Natural killer cell treated with Interleukin-12 subunit alpha and Interleukin-12 subunit beta and Interleukin-15 and Interleukin-18, amount 100 ng/mL, for 72 hours (primary cell): ENCODE measurements at places on chromosomes 4 and X. TPM values are rescaled to one million over a fixed set of nuclear protein-coding genes. Genes with fewer than 3 reads are reported as not detected.

DNA sequence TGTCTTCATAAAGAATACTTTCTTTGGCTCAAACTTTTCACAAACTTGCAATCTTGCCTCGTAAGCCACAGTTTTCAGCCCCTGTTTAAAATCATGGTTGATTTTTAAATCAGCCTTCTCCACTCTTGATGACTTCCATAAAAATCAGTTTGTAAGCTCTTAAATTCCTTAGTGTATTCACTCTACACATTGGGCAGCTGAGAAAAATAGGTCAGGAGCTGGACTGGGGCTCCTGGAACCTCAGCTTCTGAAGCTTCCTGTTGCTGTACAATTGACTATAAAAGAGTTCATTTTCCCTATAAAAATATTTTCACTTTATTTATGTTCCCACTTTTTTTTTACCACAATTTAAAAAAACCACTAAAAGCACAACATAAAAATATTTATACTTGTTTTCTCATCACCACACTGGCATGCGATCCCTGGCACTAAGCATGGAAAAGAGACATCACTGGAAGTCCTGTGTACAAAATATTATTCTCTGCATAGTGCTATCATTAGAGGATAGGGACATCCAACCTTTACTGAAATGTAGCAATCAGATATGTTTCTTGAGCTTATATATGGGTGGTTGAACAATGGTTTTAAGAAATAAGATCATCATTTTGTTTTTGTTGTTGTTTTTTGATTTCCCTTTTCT is 345.7 kb downstream of the FBXO8 start:
- no peak for DNase-seq

DNA sequence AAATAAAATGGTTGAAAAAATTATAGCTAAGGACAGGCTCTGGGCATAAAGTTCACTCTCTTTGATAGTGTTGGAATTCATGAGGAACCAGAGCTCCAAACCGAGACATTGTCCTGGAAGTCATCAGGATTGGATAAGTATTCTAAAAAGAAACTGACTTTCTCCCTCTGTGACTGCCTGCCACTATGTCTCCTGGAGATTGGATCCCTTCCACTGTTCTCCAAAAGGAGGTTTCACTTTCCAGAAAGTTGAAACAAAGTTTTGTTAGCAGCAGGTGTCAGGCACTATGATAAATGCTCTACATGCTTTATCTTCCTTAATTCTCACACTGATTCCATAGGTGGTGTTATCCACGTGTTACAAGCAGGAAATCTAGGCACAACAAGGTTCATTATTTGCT is 16.8 kb downstream of the BANK1 start:
- no peak for DNase-seq

DNA sequence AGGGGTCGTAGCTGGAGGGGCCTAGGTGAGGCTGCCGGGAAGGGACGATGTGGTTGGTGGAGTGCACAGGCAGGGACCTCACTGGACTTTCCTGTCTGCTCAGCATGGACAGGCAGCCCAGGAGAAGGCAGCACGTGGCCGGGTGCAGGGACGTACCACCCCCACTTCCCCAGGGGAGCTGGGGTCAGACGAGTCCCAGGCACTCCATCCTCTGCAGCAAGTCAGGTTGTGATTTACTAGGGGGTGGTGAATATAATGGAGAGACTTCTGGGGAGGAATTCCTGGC is 1.5 kb upstream of the CTBP1 start:
- no peak for DNase-seq

- DNase-seq = no peak
Observed at GRCh38 chr4:124092541-124092984, 620.0 kb downstream of the ANKRD50 start.

DNA sequence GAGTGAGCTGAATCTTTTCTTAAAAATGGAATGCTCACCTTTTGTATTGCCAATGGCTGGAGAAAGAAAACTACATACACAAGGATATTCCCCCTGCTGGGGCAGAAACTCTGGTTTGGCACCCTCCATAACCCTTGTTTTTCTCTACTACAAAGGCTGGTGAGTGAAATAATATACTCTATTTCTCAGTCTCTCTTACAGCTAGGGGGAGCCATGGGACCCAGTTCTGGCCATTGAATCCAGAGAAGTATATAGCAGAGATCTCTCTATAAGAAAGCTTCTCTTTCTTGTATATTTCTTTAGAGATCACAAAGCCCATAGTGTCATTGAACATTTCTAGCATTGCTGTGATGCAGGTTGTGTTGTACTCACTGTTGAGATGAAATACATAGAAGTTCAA is 49.8 kb downstream of the SMPX start:
- DNase-seq = no peak

- DNase-seq = no peak
Observed at GRCh38 chr4:108988464-108989195, 225.8 kb upstream of the ETNPPL start.

DNA sequence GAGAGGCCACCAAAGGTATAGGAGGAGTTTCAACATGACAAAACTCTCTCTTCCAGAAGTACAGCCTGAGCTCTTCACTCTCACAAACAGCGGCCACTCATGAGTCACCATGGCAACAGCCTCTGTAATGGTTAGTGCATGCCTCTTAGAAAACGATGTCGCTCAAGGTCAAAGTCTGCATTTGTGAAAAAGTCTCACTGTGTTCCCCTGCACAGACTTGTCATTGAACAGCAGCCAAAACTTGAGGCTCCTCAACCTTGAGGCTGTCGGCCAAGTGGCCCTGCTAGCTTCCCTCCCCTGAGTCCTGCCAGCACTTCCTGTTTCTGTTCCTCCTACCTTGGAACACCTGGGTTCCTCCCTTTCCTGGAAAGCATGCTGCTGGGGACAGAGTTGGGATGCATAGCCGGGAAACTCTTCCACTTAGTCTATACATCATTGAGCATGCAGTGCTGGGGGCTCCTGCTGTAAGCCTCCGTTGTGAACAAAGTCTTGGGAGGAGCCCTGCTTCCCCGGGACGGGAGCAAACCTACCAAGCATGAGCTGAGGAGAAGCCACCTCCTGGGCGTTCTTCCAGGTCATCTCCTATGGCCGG is 66.6 kb downstream of the ING2 start:
- no peak for DNase-seq

DNA sequence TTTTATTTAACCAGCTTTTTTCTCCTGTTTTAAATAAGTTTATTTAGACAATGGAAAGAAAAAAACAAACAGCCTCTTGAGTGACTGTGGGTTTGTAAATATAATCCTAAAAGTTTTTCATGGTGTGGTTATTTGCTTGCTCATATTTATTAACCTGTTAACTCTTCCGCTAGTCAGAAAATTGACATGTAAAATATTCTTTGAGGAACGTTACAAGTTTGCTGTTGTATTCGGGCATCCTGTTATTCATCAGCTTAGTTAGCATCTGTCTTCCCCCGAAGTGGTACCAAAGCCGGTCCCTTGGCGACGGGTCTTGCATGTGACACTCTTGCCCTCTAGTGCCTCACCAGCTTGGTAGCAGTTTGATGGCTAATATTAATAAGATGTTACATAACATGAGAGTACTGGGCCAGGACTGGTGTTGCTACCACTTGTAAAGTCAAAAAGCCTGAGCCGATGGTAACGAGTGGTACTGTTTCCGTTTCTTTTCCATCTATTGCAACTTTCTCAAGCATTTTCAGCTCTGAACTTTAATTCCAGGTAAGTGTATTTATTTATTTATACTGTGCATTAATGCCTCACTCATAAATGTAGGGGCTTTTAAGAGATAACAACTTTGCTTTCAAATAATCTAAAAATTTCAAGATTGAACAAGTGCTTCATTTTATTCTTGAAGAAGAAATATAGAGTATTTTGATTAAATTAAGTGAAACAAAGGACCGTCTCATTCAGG is at the start of gene NDST3:
NDST3 (plus strand) TSS at position 434 of the 733 bp plus-strand sequence. CDS start 19,425 bp downstream, outside the sequence.
- no peak for DNase-seq

GRCh38 chr4:175066923-175067627 is 148.9 kb downstream of the ADAM29 start:
- no peak for DNase-seq

DNA sequence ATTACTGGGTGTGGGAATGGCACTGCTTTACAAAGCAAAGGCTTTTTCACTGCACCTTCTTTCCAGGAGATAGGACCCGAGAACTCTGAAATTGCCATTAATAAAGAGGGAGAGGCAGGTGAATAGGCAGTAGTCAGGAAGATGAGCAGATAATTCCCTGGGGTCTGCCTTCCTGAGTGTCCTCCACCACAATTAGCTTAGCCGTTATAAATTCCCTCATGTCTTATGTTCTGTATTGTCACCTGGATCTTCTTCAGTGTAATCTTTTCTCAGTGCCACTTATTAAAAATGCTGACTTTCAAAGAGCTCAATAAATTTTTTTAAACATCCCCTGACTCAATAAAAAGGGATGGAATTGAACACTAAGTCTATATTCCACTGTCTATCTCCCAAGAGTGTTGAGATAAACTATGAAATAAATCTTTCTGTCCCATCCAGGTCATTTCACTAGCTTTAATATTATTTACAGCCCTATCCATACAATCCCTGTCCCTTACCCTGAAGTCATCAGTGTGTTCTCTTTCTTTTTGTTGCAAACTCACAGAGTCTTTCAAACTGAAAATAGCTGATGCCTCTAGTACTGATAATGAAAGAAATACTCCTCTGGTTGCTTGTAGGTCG is 272.2 kb upstream of the NRK start:
- DNase-seq = no peak

DNA sequence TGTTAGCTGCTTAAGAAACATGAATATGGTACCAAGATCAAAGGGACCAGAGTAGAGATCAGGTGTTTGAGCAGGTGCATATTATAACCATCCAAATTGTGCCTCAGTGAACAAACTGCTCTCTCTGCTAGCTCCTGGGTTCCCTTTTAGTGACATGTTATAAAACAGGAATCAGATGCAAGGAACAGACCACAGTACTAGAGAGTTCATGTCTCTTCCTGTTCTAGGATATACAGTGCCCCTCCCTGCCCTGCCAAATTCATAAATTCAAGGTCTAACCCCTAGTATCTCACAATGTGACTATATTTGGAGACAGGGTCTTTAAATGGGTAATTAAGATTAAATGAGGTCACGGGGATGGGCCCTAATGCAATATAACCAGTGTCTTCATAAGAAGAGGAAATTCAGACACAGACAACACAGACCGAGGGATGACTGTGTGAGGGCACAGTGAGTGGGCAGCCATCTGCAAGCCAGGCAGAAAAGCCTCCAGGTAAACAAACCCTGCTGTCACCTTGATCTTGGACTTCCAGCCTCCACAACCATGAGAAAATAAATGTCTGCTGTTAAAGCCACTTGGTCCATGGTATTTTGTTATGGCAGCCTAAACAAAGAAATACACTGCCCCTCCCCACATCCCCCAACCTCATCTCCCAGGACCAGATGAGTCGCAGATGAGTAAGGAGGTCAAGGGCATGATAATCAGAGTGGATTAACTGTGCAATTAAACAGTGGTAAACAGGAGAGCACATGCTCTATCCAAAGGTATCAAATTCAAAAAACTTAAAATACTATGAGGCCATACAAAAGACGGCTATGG is 82.5 kb downstream of the RBM47 start:
- no peak for DNase-seq

GRCh38 chr4:86898562-86898961 is 6.3 kb upstream of the C4orf36 start:
- DNase-seq = no peak

DNA sequence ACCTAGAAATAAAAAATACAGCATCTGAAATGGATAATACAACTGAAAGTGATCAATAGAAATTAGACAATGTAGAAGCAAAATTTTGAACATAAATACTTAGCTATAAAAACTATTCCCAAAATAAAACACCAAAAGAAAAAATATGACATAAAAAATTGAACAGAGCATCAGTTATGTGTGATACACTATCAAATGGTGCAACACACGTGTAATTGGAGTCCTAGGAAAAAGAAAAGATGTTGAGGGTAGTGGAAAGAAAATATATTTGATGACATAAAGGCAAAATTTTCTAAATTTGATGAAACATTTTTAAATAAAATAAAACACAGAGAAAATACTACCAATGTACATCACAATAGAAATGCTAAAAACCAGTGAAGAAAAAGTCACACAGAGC is 63.1 kb downstream of the NPY2R start:
- DNase-seq = no peak

DNA sequence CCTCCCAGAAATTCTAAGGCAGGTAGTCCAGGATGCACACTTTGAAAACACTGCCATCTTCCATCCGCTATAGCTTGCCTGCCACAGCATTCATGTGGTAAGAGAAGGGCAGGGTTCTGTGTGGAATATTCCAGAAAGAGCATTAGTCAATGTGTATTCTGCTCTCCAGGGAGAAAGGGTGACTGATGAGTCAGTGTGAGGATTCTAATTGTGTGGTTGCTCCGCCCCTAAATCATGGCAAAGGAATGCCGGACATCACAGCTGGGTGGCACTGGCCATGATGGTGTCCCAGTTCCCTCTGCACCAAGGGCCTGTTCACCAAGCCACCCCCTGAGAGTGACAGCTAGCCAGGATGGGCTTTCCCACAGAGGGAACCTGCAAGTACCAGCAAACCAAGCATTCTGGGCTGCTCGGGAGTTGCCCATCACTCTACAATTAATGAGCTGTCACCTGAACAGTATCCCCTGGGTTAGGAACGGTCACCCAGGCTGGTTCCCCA is 9.5 kb downstream of the IDS start:
- no peak for DNase-seq

- DNase-seq = no peak
Observed at GRCh38 chr4:30946288-30946687, 226.1 kb downstream of the PCDH7 start.

DNA sequence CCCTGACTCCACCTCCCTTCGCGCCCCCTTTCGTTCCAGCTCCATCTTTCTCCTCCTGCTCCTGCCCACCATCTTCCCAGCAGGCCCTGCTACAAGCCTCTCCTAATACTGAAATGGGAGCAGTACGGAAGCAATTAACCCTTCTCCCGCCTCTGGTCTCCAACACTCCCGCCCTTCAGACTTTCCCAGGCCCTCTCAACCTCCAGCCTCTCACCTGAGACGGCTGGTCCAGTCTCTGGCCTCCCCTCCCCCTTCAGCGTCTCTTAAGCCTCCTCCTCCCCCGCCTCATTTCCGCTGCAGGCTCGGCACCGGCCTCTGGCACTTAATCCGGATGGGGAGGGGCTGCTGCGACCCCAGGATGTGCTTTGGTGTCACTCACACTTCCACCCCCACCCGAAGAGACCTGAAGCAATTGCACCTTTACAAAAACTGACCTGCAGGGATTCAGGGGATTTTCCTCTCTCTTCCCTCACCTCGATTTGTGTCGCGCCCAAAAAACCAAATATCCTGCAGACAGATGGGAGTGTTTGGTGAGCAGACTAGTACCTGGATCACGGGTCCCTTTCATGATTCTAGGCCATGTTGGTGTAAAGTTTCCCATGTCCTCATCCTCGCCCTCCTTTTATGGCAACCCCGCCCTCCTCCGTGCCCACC is 657 bp downstream of the TCEAL8 start:
- DNase-seq = no peak

GRCh38 chrX:47321386-47321785 is 49.0 kb upstream of the ZNF157 start:
- DNase-seq = no peak

Gene APOOL
- total RNA-seq = 11.7 TPM

Gene PITX2
- not detected for total RNA-seq

Gene ADH6
- not detected for total RNA-seq

Gene SERTM2
- total RNA-seq = not detected

Gene PABPC5
- not detected for total RNA-seq

Gene PWWP3B
- total RNA-seq = not detected

Gene TMEM31
- total RNA-seq = not detected

Gene DAPP1
- total RNA-seq = 23.4 TPM

Gene ASMT
- total RNA-seq = 1.7 TPM

Gene RHOXF2
- not detected for total RNA-seq

Gene SMIM10
- total RNA-seq = 2.5 TPM

Gene TRAM1L1
- total RNA-seq = not detected

Gene CFAP99
- total RNA-seq = not detected

Gene PLXNB3
- 0.48 TPM for total RNA-seq

Gene TEC
- 2.0 TPM for total RNA-seq
